Left kidney (tissue), 8 donors: ENCODE measurements at places on chromosomes 11 and 22. TPM values are rescaled to one million over a fixed set of nuclear protein-coding genes. Genes with fewer than 3 reads are reported as not detected.

DNA sequence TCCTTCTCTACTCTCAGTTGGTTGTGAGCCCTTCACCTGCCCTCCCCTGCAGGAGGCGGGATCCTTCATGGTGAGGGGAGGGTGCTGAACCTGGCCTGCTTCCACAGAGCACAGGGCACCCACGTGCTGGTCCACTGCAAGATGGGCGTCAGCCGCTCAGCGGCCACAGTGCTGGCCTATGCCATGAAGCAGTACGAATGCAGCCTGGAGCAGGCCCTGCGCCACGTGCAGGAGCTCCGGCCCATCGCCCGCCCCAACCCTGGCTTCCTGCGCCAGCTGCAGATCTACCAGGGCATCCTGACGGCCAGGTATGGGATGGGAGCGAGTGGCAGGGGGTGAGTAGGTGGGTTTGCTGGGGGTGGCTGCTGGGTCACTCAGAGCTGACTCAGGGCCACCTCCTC lies 6.3 kb downstream of the SSH3 start:
- no peak for DNase-seq

- peak; percentile 56 for DNase-seq
These were observed 3.6 kb upstream of the OR8B3 start for GRCh38 chr11:124402326-124402922.

- no peak for DNase-seq
These were observed 3.5 kb downstream of the ZDHHC24 start for GRCh38 chr11:66542362-66542761.

The AGBL2 gene
- polyA plus RNA-seq = 10.7 TPM

The SLC17A6 gene
- not detected for polyA plus RNA-seq

- no peak for DNase-seq
These were observed 3.8 kb downstream of the TPCN2 start for GRCh38 chr11:69052343-69053168.

The DNHD1 gene
- polyA plus RNA-seq = 13.3 TPM

GRCh38 chr11:73946798-73947458 lies 3.9 kb upstream of the DNAJB13 start:
- no peak for DNase-seq
